Stimulated activated CD4-positive, alpha-beta T cell treated with anti-CD3 and anti-CD28 coated beads, Interleukin-1b, Interleukin-23, amount 100 ng/mL, for 24 hours (primary cell): ENCODE measurements at places on chromosomes 7 and 10.

GRCh38 chr10:15813415-15813814 is 46.9 kb downstream of the MINDY3 start:
- no peak for DNase-seq

GRCh38 chr10:33780961-33781360 is 446.5 kb upstream of the NRP1 start:
- no peak for DNase-seq

- DNase-seq, result no peak
Measured at GRCh38 chr10:63585041-63585440, 63.8 kb downstream of the REEP3 start.

DNA sequence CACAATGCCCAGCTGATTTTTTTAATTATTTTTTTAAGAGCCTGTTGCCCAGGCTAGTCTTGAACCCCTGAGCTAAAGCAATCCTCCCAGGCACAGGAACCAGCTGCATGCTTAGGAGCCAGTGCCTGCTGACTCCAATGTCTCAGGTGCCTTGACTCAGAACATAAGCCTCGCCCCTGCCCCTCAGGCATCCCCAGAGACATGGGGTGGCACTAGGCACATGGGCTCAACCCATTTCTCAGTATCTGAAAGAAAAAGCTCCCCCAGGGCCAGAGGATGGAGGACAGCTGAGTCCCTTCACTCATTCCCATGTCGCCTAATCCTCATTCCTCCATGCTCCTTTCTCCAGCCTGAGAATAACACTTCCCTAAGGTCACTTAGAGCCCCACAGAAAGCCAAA is 39.1 kb downstream of the KCNH2 start:
- DNase-seq, result no peak

DNA sequence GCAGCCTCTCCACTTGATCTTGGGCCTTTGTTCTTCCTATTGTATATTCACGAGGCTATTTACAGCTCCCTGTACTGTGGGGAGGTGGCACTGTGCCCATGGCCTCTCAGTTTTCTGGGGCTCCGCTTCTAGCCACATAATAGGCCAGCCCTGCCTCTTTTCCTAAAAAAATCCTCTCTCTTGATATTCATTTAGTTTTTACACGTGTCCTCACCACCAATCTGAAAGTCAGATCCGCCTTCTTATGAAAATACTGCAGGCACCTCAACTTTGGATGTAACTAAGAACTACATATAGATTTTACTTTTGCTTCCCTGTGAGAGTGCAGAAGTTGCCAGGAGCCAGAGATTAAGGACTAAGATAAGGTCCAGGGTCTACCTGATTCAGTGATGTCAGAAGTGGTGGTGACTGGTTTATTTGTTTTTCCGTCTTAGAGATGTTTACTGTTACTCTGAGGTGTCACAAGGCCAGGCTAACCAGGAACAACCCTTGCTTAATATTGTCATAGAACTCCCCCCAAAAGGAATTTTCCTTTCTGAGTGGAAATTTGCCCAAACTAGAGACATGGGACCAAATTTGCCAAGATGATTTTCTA is 7.8 kb downstream of the BAMBI start:
- no peak for DNase-seq

GRCh38 chr7:136692221-136692620 is 176.2 kb upstream of the CHRM2 start:
- DNase-seq, result no peak

GRCh38 chr10:62503872-62504271 is 129.7 kb downstream of the ZNF365 start:
- no peak for DNase-seq

GRCh38 chr7:22724861-22725260 is 2.1 kb upstream of the IL6 start:
- no peak for DNase-seq

DNA sequence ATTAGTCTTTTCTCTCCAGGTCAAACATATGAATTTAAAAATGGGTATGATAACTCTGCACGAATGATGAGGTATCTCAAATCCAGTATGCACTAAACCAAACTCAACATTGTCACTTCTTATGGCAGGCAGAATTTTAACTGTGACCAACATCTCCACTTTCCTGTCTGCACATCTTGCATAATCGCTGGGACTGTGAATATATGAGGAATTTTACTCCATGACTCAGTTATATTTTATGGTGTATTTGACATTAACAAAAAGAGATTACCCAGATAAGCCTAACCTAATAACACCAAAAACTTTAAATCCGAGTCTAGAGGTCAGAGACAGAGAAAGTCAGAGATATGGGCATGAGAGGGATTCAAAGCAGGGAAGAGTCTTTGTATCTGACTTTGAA is 454.5 kb upstream of the SEMA3D start:
- no peak for DNase-seq

GRCh38 chr10:124255556-124255955 is 162.2 kb upstream of the CHST15 start:
- DNase-seq, result no peak

- no peak for DNase-seq
Measured at GRCh38 chr10:3215153-3215775, 42.7 kb upstream of the PITRM1 start.

DNA sequence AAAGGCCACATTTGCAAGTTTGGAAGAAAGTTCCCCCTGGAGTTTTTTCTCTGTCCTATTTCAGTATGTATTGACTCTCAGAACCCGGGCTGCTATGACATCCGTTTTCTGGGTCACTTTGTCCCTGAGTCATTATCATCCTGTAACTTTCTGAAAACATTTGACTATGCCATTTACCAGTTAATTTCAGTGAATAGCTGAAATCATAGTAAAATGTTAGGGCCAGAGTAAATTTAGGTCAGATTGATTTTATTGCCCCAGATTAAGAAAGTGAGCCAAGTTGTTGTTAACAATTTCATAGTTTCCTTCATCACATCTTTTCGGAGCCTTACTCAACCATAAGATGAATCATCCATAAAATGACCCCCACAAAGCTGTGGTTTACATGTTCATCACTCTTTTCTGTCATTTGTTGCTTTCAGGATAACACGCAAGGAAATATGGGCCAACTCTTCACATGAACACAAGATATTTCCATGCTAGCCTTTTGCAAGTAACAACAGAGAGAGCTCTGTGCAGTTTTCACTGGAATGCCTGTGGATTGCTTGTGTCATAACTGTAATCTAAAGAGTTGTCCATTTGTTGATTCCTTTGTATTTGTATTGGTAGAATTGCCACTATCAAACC is 3.9 kb upstream of the MACC1 start:
- DNase-seq, result no peak

DNA sequence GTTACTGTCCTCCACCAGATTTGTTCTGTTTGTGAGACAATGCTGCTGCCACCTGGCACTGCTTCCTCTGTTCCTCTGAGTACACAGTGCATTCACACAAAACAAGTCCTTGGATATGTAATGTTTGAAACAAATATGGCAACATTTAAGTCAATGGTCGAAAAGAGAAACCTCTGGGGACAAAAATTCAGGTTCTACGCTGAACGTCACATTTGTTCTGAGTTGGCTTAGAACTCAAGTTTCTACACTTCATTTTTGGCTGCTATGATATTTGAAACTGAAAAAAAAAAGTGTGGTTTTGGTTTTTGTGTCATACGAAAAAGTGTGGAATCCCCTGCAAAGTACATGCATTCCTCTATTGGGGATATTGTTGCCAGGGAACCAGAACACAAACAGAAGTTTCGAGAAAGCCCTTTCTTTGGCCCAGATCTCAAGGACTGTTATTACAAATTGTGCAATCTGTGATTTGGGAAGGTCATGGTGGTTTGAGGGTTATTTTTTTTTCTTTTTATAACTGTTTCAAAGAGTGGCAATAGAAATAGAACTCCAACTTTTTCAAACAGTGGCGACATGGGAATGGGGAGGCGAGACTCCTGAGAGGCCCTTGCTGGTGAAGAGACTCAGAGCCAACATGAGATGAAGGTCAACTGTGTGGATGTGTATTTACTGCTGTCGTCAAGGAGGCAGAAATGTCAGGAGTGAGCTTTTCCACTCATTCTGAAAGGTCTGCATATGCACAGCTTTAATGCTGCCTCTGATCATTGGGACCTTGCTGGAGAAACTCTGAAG is 127.5 kb downstream of the CUBN start:
- DNase-seq, result no peak

GRCh38 chr10:104580321-104580720 is 60.8 kb upstream of the SORCS3 start:
- no peak for DNase-seq

GRCh38 chr7:82017334-82017943 is 247.6 kb upstream of the HGF start:
- no peak for DNase-seq

DNA sequence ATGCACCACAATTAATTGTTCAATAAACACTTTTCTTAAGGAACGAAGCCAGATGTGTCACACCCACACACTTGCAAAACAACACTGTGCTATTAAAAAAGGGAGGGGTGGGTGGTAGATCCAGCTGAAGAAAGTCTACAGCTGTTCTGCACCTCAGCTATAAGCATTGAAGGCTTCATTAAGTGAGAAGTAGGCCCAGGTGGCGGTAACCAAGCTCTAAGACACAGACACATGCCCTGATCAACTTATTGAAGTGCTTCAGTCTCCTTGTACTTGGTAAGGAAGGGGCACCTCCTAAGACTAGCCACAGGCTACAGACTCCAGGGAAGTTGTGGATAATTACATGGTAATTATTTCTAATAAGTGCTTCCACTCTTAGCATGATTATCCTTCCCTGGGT is 4.5 kb upstream of the CPVL start:
- no peak for DNase-seq

DNA sequence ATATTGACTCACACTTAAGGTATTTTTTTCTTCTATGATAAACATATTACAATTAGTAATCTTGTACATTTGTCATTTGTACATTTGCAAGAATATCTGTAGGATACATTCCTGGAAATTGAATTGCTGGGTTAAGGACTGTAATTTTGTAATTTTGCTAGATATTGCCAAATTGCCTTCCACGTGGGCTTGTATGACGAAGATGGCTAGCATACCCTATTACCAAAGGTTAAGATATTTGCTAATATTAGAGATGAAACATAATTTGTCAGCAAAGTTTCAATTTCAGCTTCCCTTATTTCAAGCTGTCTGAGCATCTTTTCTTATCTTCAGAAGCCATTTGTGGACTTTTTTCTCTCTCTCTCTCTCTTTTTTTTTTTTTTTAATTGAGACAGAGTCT is 1.0 kb upstream of the LYZL2 start:
- no peak for DNase-seq

- DNase-seq, result no peak
Measured at GRCh38 chr7:124996778-124997177, 67.2 kb upstream of the POT1 start.

GRCh38 chr7:81111781-81112540 is 193.1 kb upstream of the SEMA3C start:
- DNase-seq, result no peak

DNA sequence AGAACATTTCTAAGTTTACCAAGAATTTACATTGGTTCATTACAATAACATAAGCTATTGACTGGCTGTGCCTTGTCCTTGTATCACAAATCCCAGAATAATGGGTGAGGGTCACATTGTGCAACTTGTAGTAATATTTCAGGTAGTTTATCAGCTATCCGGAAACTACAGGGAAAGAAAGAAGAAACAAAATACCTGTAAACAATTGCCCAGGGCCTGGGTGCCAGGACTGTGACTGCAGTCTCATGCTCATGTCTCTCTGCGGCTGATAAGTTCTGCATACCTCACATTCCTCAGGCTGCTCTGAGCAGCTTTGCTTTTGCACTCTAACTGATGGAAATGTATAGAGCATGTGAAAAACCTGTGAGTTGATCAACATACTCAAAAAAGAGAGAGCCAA is 131.8 kb upstream of the TRIM24 start:
- DNase-seq, result no peak

DNA sequence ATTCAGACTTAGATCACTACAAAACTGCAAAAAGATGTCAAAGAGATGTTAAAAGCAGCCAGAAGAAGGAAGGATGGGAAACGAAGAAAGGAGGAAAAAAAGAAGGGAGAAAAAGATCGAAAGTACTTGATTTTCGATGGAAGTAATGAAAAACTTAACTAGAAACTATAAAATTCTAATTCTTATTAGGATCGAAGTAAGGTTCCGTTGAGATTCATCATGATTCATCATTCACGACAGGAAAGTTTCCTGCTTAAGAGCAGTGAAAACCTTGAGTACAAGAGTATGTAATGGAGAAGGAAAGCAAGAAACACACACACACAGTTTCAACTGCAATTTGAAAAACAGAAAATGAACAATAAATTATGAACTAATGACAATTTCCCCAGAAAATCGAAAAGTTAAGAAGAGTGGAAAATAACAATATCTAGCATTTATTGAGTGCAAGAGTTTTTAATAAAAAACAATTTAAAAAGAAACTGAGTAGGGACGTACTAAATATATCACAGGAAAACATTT is 1.1 kb upstream of the ING3 start:
- no peak for DNase-seq

- no peak for DNase-seq
Measured at GRCh38 chr10:106189292-106189691, 975.2 kb downstream of the SORCS1 start.

DNA sequence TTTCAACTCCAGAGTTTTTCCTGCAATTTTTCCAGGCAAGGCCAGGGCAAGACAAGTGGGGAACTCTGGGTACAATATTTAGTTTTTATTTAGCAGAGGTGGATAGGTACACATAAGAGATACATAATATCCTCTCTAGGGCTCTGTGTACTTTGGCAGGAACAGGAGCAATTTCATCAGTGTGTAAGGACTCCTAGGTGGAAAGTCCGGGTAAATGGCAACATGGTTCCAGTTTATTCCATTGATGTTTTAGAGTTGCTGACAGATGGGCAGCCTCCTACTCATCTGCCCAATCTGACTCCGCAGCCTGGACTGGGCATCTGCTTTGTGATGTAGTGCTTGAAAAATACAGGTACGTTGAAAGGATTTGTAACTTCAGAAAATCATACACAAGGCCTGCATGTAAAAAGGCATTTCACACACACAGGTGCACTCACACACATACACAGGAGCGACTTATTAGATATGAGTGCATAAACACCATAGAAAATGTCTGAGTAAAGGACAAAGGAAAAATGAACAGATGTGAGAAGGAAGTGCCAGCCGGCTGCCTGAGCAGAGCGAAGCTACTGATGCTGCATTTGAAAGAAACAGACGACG is 5.7 kb downstream of the PON1 start:
- no peak for DNase-seq

DNA sequence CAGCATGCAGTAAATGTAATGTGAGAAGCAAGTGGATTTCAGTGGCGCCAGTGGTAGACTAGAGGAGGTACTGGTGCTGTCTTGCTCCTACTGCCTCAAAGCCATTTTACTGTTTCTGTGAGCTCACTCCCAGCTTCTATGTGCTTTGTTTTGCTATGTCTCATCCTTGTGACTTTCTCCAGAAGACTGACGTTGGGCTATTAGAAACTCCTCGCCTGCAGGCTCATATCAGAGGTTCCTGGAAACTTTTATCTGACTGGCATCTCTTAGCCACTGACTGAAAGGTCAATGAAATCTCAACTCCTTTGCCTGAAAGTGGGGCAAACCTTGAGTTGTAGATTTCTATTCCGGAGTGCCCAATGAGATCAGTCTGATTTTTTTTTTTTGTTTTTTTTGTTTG is 66.4 kb upstream of the SORCS1 start:
- DNase-seq, result no peak

GRCh38 chr7:90938371-90938770 is 325.9 kb upstream of the FZD1 start:
- no peak for DNase-seq

- no peak for DNase-seq
Measured at GRCh38 chr7:4851459-4852422, 10.1 kb downstream of the PAPOLB start.
